ENCODE measurements at places on chromosomes 11 and 22.

DNA sequence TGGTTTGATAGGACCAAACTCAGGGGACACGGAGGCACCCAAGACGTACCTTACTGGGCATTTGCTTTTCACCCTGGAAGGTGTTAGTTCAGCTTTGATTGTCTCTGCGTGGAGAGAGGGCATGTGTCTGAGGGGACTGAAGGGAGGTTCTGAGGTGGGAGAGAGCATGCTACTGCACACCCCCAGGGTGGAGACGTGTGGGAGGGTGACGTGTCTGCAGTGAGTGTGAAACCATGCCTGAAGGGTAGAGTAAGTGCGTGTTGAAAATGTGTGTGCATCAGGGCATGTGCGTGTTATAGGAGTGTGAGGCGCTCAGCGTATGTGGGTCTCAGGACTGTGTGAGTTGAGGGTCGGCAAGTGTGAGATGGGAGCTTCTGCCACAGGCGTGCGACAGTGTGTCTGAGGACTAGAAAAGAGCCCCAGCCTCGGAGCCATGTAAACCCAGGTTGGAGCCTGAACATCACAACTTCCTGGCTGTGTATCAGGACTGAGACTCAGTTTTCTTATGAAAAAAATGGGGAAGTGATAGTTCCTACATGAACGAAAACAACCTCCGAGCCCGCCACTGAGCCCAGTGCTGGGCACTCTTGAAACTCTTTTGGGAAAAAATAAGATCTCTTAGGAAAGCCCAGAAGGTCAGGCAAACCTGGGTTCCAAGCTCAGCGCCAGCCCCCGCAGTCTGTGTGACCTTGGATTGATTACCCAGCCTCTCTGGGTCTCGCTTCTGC, 11.8 kb upstream of the KCNJ11 start:
- no peak for DNase-seq

GRCh38 chr11:33907421-33907820, 15.5 kb upstream of the LMO2 start:
- no peak for DNase-seq

DNA sequence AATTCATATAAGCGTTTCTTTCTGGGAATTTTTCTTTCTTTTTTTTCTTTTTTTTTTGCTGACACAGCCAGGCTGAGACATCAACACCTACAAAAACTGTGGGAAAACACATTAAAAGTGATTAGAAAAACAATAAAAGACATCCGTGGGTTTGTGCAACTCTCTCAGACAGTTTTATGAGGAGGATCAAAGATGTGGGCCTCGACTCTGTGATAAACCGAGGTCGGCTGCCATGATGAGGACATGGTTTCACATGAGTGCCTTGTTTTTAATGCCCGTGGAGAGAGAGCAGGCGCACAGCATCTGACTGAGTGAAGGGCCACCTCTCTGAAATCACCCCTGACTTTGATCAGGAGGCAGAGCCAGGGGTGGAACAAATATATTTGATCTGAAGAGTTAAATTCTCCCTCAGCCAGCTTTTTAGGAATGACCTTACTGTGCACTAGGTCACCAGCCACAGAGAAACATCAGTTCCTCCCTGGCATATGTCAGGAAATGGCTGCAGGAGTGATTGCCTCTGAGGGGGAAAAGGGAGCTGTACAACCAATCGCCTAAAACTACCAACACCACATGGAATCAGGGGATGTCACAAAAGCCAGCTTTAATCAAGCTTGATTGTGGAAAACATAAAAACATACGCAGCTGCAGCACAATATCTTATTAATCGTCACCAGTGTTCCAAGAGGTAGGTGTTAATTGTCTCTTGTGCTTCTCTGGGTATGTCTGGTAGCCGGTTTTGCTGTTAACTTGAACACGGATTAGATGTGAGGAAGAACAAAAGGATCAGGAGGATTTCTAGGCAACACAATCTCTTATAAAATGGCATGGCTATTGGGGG, 164.7 kb downstream of the MAML2 start:
- no peak for DNase-seq

- DNase-seq = no peak
These were observed 369.7 kb downstream of the SHANK2 start for GRCh38 chr11:70882716-70883085.

DNA sequence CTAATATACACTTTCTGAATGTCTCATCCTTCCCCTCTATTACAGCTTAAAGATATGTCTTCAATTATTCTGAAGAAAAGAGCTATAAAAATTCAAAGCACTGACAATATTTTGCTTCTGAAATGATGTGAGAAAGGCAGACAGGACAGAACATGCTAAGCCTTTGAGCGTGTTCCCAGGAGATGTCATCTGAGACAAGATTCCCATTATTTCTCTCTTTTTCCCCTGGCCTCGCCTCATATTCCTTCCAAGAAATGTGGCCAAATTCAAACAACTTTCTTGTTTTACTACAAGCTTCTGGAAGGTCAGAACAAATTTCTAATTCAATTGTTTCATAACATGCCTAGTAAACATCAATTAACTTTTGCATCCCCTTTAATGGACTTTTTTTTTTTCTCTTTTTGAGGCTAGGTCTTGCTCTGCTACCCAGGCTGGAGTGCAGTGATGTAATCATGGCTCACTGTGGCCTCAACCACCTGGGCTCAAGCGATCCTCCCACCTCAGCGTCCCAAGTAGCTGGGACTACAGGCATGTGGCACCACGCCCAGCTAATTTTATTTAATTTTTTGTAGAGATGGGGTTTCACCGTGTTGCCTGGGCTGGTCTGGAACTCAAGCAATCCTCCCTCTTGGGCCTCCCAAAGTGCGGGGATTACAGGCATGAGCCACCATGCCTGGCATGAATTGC, 37.1 kb upstream of the NFRKB start:
- no peak for DNase-seq

Measured in effector CD8-positive, alpha-beta T cell (primary cell).